ENCODE measurements at places on chromosomes 7 and 10.
A peak's percentile ranks its signal among the peaks of the same experiment; 100 is the strongest.

GRCh38 chr10:7397049-7398035, 13.5 kb downstream of the SFMBT2 start:
- no peak for DNase-seq

DNA sequence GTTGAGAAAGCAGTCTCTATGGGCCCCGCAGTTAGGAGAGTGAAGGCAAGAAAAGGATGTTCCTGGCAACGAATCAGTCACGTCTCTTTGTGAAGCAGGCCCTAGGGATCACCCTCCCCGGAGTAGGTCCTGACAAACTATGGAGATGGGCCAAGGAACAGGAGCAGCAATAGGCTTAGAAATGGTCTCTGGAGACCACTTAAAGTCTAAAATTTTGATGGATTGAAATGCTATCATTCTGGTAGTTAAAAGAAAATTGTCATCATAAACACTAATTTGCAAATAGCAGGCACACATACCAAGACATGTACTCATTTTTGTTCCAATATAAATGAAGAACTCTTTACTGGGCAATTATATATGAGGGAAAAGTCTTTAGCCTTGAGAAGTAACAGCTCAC, 123.5 kb downstream of the ITGB8 start:
- DNase-seq, result no peak

GRCh38 chr10:24259365-24260130, 50.6 kb downstream of the KIAA1217 start:
- DNase-seq, result no peak

- DNase-seq, result no peak
Measured at GRCh38 chr7:100623951-100624824, 11.8 kb downstream of the MOSPD3 start.

- no peak for DNase-seq
Measured at GRCh38 chr7:3861941-3862340, 560.9 kb downstream of the SDK1 start.

- peak; percentile 69 for DNase-seq
Measured at GRCh38 chr10:69801094-69801433, 642 bp upstream of the COL13A1 start.

DNA sequence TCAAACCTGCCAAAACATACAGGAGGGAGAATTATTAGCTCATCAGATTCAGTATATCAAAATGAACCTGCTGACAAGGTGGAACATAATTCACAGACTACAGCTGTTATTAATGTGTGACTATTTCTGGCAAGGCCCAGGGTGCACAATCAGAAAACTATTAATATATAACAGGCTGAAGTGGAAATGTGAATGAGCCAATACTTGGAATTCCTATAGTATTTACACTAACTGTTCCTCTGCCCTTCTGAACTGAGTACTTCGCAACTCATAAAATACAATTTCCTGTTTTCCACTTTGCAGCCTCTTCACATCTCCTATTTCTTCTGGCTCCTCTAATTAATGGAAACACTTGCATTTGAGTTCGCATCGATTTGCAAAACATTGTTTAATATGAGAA, 330.8 kb downstream of the DPP6 start:
- DNase-seq, result no peak

- no peak for DNase-seq
Measured at GRCh38 chr10:72029414-72029813, 58.9 kb downstream of the SPOCK2 start.

DNA sequence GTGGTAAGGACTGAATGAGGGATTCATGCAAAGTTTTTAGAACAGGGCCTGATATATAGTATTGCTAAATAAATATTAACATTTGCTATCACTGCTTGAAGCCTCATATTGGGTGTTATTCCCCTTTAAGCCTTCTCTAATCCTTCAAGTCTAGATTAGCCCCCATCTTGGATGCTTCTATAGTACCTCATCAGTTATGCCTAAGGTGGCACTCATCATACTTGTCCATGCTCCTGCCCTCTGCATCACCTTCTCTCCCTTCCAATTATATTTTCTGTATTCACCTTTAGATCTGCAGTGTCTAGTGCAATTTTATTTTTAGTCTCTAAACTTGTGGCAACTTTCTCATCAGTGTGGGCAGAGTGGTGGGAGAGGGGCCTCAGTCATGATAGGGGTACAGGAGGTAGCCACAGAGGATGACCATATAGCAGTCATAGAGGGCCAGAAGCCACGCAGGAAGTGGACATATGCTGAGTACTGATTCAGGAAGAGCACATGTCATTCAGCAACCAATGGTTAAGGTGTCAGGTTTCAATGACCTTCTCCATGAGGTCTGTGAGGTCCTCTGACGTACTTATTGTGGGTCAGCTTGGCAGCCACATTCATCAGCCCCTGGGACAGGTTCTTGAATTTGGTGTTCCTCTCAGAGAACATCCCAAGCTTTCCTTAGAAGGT, 2.5 kb downstream of the ENTPD1 start:
- DNase-seq, result no peak

- DNase-seq, result no peak
Measured at GRCh38 chr7:36064676-36065075, 88.4 kb upstream of the EEPD1 start.

DNA sequence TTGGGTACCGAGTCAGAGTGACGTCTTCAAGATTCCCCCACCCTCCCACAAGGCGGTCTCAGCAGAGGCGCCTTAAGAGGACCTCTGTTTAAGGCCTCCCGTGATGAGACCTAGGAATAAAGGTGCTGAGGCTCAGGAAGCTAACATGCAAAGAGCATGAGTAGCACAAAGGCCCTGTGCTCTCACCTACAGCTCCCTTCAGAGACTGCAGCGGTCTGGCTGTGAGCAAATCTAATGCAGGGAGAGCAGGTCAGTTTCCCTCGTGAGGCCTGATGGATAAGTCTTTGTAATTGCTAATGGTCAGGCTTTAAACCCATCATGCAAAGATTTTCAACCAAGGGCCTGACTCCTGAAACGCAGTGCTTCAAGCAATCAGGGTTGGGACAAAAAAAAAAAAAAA, 909.3 kb upstream of the GHITM start:
- no peak for DNase-seq

- DNase-seq, result peak; percentile 65
Measured at GRCh38 chr10:33706746-33707145, 372.3 kb upstream of the NRP1 start.

- DNase-seq, result no peak
Measured at GRCh38 chr10:77162697-77163096, 474.9 kb downstream of the KCNMA1 start.

DNA sequence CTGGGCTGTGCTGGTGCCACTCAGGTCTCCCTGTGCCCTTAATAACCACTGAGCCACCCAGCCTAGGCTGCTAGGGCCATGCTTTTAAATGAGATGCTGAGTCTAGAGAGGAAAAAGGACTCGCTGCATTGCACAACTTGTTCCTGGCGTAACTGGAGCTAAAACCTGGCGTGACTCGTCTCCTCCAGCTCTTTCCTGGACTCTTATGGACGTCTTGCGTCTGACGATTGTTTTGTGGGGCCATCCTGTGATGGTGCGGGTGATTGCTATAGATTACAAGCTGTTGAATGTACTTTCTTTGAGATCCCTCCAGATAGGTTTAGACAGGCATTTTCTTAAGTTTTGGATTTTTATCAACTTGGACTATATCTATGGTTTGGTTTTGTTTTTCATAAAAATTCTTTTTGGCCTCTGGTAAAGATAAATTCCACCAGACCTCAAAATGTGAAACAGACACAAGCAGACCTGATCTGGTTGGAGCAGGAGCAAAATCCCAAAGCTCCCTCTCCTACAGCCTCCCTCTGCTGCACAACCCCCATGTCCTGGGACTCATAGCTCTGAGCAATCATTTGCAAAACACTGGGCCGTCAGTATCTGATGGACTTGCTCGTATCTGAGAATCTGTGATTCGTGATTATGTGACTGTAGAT, 230.3 kb downstream of the ARHGAP12 start:
- DNase-seq, result peak; percentile 65

- DNase-seq, result no peak
Measured at GRCh38 chr10:529468-530230, 159.8 kb downstream of the DIP2C start.

GRCh38 chr7:80385508-80385907, 126.4 kb downstream of the GNAT3 start:
- no peak for DNase-seq

GRCh38 chr7:35657125-35657524, 37.8 kb downstream of the HERPUD2 start:
- DNase-seq, result no peak

DNA sequence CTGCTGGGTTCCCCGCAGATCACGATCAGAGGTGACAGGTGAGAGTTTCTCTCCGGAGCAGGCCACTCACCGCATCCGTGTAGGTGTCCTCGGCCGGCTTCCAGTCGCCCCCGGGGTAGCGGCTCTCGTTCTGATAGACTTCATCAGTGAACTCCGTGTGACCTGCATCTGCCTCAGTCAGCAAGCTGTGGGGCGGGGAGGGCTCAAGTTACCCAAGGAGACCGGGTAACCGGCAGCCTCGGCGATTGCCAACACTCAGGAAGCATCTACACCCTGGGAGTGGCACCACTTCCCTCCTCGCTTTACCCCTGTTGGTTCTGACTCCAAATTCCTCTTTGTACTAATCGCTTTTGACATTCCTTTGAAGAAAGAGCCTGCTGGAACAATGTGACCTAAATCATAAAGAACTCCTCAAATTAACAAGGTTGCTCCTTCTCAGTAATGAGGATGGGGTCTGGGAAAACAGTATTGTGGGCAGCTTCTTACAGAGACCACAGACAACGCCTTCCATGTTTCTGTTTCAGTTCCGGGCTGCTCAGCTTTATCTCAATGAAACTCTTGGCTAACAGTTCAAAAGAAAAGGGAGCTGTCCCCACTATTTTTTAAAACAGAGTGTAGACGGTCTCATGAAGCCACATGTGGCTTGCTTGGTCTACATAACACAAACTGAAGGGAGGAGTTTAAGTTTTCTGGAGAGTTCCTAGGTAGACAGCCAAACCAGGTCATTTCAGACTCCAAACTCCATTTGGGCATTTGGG, 118.1 kb downstream of the MYOF start:
- DNase-seq, result no peak

- peak; percentile 80 for DNase-seq
Measured at GRCh38 chr7:76020031-76020714, 25.8 kb upstream of the TMEM120A start.

- DNase-seq, result no peak
Measured at GRCh38 chr7:149216402-149216801, 21.1 kb downstream of the ZNF282 start.

DNA sequence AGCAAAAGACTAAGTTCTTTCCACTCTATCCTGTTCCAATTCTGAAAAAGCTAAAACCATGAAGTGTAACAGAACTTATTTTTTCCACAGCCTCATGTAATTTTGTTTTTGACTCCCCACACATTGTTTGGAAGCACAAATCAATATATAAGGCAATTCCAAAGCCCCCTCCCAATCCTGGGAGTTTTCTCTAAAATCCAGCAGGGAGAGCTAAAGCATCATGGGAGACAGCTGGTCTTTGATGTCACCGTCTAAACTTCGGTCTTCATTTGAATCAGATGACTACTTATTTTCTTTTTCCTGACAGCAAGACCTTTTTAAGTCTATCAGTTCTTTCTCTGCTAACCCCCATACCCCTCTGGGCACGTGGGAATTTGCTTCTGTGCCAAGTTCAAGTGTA, 33.3 kb upstream of the PON1 start:
- DNase-seq, result no peak

- no peak for DNase-seq
Measured at GRCh38 chr10:60806921-60807320, 28.6 kb downstream of the CDK1 start.

- peak; percentile 78 for DNase-seq
Measured at GRCh38 chr7:23347682-23348180, 48.6 kb downstream of the MALSU1 start.

DNA sequence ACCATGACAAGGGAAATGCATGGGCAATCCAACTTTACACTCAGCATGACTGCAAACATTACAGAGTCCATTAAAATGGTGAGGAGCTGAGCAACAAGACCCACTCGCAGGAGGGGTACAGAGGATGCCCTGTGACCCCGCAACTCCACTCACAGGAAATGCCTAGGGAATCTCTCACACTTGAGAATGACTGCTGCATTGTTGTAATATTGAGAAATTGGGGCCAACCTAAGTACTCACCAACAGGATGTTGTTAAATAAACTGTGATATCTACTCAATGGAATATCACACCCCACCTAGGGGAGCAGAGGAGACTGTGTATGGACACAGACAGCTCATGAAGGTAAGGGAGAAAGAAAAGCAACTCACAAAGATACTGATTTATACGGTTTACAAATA, 53.4 kb upstream of the CAMK2B start:
- peak; percentile 84 for DNase-seq

- peak; percentile 76 for DNase-seq
Measured at GRCh38 chr10:73744664-73744975, 448 bp downstream of the SEC24C start.

DNA sequence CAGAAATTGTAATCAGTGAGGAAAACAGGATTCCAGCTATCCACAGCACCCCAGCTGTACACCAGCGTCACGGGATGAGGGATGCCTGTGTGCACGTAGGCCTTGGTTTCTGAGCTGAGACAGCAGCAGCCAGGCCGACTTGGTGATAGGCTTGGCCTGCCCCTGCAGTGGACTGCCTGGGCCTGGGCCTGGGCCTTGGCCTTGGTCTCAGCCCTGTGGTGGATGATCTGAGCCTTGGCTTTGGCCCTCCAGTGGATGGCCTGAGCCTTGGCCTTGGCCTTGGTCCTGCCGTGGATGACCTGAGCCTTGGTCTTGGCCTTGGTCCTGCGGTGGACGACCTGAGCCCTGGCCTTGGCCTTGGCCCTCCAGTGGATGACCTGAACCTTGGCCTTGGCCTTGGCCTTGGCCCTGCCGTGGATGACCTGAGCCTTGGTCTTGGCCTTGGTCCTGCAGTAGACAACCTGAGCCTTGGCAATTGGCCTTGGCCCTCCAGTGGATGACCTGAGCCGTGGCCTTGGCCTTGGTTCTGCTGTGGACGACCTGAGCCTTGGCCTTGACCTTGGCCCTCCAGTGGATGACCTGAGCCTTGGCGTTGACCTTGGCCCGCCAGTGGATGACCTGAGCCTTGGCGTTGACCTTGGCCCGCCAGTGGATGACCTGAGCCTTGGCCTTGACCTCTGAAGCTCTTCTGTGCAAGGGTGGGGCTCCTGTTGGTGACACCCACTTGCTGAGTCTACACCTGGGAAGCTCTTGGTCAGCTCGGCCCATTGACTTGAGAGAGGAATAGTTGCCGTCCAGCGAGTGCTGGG, 93.8 kb downstream of the CUX1 start:
- no peak for DNase-seq

DNA sequence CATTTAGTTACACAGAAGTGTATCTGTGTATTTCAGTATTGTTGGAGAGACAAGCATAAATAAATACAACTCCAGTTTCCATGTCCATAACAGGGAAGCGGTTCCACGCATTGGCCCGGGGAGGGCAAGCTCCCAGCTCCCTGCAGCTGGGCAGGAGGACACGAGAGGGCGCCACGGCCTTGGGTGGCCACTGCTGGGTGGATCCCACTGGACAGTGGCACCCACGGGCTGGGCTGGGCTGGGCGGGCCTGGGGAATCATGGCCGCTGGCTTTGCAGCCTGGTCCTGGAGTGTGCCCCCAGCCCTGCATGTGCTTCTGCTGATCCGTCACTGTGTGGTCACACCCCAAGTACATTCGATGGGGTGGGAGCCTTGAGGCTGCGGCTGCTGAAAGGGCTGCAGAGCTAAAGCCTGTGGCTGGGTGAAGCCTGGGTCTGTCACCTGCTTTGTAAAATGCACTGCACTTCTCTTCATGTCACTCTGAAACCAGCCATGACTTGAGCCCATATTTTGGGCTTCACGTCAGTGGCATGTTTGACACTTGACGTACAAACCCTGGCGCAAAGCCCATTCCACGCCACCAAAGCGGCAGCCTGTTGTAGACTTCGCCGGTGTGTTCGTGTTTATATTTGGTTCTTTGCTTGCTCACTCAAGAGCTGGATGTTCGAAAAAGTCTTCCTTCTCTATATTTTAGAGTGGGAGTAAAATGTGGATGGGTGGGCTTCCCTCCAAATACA, 27.5 kb downstream of the LRRC27 start:
- no peak for DNase-seq

Measured in GM03348 (cell line).